ENCODE measurements at places on chromosomes 12 and 14. TPM values are rescaled to one million over a fixed set of nuclear protein-coding genes. Genes with fewer than 3 reads are reported as not detected.

DNA sequence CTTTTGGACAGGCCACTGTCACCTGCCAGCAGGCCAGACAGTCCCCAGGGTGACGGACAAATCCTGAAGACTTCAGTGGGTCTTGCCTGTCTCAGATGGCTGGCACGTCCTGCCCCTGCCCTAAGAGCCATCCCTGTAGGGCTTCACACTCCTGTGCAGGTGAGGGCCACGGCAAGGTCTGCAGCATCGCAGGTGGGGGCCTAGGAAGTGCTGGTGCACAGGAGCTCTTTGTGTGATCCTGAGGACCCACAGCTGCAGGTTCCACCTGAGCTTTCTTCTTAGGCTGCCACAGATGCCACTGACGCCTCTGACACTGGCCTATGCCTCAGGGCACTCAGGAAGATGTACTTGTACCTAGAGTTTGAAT, 108.5 kb upstream of the FKBP4 start:
- DNase-seq = no peak

DNA sequence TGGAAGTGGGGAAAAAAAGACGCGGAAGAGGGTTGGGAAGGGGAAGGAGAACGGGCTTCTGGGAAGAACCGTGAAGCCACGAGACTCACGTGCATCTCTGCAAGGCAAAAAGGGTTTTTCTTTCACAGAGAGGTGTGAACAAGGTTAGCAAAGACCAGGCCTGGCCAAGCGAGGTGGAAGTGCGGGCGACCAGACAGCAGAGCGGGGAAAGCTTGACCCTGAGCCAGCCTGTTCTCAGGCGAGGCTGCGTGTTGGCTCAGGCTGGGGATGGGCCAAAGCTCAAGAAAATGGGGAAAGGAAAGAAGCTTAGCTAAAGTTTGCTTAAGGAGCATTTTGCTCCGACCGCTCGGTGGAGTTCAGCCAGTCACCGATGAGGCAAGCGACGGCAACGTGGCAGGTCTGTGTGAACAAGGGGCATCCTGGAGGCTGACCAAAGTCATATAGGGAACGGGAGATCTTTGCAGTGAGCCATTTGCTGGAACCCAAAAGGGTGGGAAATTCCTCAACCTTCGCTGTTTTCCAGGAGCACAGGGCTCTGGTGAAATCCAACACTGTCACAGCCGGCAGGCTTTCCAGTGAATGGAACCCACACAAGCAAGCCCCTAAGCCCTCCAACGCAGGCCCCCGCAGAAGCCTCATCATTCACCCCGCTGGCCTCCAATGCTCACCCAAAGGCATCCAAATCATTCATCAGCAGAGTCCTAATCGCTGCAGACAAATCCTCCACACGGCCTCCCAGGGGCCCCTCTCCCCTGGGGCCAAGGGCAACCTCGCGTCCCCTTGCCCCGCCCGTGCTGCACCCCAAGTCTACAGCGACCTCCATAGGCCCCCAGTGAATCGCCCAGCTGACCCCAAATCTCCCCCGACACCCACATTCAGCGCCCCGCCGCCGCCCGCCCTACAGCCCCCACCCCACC, 754 bp downstream of the ZNF605 start:
- peak; percentile 36 for DNase-seq

DNA sequence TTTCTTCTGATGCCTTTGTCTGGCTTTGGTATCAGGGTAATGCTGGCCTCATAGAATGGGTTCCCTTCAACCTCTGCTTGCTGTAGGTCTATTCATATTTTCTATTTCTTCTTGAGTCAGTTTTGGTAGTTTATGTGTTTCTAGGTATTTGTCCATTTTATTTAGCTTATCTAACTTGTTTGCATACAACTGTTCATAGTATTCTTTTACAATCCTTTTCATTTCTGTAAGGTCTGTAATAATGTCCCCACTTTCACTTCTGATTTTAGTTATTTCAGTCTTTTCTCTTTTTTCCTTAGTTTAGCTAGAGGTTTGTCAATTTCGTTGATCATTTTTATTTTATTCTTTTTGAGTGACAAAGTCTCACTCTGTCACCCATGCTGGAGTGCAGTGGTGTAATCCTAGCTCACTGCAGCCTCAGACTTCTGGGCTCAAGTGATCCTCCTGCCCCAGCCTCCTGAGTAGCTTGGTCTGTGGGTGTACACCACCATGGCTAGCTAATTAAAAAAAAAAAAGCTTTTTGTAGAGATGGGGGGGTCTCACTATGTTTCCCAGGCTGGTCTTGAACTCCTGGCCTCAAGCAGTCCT, 11.7 kb downstream of the TTLL5 start:
- DNase-seq = no peak

- no peak for DNase-seq
These were observed 3.0 kb upstream of the ZC3H14 start for GRCh38 chr14:88559852-88560251.

GRCh38 chr12:52198454-52199215, 6.8 kb upstream of the KRT80 start:
- DNase-seq = no peak

DNA sequence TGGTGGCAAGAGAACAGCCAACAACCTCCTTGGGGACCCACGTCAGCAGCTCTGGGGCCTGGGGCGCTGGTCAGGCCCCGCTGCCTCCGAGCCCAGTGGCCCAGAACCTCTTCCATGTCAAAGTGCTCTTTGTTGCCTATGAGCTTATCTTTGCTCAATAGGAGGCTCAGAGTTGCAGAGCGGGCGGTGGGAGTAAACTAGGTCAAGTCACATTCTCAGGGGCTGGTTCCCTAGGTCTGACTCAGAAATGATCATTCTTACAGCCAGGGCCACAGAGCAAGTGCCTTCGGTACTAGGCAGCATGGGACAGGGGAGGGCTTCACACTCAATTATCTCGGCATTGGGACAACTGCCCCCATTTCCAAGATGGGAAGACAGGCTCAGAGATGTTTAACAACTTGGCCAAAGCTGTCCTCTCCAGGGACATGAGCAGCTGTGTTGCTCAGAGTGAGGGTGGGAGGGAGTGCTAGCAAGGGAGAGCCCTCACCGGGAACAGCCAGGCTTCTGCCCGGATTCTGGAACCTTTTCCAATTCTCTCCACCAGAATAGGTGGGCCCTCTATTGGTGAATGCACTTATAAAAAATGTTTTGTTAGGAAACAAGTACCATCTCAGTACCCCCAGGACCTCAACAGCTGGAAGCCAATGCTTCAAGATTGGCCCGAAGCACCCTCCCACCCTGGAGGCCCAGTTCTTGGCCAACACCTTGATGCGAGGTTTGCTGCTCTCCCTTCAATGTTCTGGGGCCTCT, 11.9 kb downstream of the SLC25A29 start:
- peak; percentile 26 for DNase-seq

Gene GPR135
- 5.3 TPM for total RNA-seq

Gene TGM1
- total RNA-seq = 0.82 TPM

Data from frontal cortex (tissue), 4 donors.